Epithelial cell of prostate (primary cell): ENCODE measurements at places on chromosomes 11 and 22.

DNA sequence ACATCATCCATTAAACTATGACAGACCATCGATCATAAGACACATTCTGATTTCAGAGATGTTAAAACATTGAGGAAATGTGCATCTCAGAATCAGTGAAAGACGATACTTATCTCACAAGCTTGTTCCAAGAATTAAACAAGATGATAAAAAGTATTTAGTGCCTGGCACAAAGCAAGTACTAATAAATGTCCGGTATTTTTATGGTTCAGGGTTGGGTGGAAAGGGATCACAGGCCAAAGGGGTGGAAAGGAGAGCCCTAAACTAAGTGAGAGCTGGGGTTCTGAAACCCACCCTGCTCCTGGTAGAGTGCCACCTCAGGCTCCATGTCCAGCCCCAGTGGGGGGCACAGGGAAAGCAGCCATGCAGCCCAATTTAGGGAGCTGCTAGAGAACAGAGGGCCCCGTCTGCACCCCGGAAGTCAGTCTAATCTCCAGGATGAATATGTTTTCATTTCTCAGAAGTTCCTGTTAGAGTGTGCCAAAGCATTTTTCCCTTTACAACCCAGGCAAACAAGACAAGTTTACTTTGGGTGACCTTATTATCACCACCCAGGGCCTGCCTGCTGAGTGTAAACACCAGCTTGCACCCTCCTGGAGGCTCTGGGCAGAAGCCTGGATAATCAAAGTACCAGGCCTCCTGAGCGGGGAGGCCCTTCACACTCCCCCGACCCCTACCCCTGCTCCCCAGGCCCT is 3.8 kb upstream of the CREB3L1 start:
- no peak for DNase-seq

- no peak for DNase-seq
Measured at GRCh38 chr11:33895752-33896137, 3.9 kb upstream of the LMO2 start.

DNA sequence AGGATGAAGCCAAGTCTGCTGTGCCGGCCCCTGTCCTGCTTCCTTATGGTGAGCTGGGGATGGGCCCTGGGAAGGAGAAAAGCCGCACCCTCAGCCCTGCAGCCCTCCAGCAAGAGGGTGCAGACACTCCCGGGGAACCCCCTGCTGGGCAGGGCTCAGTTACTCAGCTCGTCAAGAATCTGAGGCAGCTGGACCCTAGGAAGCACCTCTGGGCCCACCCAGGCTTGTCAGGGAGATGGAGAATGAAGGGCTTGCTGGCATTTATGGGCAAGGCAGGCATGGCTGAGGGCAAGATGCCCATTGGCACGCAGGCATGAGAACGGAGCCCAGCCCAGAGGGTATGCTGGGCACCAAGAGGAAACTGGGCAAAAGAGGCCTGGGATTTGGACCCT is 12.9 kb downstream of the RELT start:
- no peak for DNase-seq

GRCh38 chr22:48666620-48667019 is 1161.1 kb downstream of the BRD1 start:
- DNase-seq = no peak

GRCh38 chr11:8838248-8838647 is 72.7 kb upstream of the AKIP1 start:
- DNase-seq = no peak

DNA sequence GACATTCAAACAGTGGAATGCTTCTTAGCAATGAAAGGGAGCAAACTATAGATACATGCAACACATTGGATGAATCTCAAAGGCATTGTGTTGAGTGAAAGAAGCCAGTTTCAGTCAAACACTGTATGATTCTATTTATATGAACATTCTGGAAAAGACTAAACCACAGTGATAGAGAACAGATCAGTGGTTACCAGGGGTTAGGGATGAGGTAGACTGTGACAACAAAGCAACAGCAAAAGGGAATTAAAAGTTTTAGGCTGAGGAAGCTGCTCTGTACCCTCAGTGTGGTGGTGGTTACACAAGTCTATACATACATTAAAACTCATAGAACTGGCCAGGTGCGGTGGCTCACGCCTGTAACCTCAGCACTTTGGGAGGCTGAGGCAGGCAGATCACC is 23.0 kb downstream of the FDX1 start:
- no peak for DNase-seq

GRCh38 chr11:60280412-60280811 is at the start of gene MS4A4A:
Gene MS4A4A, plus strand, starts transcription at chr11:60280666. Its CDS starts 10 bp downstream, at chr11:60280676.
- DNase-seq = no peak

- DNase-seq = no peak
Measured at GRCh38 chr11:115916608-115917007, 412.4 kb upstream of the CADM1 start.

GRCh38 chr11:118342503-118343161 is at the start of gene CD3D:
Gene CD3D, minus strand, starts transcription at chr11:118342705. Its CDS starts 98 bp downstream, at chr11:118342607.
- DNase-seq = no peak

GRCh38 chr11:19524171-19524671 is 188.4 kb upstream of the NAV2 start:
- DNase-seq = no peak

DNA sequence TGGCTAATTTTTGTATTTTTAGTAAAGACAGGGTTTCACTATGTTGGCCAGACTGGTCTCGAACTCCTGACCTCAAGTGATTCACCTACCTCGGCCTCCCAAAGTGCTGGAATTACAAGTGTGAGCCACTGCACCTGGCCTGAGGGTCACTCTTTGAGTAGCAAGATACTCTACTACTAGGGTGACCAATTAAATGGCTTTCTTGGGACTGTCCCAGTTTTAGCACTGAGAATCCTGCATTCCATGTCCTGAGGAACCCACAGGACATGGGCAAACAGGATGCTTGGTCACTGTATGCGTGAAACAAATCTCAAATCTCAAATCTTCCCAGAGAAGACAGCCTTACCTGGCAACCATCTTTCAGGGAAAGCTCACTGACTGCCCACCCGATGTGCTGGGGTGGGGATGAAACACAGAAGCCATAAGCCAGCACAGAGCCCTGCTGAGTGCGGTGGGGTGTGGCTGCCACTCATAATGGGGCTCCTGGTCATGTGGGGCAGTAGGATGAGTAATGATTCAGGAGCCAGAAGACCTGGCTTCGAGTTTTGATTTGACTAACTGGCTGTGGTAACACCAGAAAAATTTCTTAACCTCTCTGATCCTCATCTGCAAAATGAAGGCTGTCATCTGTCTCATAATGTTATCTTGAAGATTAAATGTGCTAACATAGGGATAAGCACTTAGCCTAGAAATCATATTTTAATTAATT is 11.5 kb downstream of the CLMP start:
- DNase-seq = no peak

GRCh38 chr11:86247608-86248007 is 3.1 kb downstream of the EED start:
- no peak for DNase-seq

DNA sequence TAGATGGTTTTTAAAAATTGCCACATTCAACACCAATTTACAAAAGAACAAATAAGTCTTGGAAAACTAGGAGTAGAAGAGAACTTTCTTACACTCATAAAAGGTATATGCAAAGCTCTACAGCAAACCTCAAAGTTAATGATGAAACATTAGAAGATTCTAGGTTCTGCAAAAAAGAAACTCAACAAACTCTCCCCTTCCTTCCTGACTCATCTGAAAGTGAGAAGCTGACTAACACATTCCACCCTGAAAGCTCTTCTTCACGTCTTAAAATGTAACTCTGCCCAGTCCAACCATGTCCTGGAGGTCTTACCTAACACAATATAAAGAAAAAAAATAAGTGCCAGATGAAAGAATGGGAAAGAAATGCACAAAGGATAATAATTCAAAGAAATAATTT is 218.9 kb upstream of the ISX start:
- DNase-seq = no peak

DNA sequence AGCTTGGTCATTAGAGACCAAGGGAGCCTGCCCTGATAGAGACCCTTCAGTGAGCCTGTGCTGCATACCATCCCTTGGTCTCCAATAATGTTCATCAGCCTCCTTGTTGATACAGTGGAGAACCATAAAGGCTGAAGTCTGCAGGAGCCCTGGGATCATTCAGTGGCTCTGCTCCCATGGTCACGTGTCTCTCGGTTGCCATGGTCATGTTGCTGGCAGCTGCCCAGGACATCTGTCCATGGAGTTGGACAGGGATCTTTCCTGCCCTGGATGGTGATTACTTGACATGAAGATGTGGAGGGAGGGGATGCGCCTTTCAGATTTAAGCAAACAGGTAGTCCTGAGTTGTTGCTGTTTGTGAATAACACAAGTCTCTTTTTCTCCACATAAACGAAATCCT is 38.2 kb downstream of the CYB5R2 start:
- no peak for DNase-seq

DNA sequence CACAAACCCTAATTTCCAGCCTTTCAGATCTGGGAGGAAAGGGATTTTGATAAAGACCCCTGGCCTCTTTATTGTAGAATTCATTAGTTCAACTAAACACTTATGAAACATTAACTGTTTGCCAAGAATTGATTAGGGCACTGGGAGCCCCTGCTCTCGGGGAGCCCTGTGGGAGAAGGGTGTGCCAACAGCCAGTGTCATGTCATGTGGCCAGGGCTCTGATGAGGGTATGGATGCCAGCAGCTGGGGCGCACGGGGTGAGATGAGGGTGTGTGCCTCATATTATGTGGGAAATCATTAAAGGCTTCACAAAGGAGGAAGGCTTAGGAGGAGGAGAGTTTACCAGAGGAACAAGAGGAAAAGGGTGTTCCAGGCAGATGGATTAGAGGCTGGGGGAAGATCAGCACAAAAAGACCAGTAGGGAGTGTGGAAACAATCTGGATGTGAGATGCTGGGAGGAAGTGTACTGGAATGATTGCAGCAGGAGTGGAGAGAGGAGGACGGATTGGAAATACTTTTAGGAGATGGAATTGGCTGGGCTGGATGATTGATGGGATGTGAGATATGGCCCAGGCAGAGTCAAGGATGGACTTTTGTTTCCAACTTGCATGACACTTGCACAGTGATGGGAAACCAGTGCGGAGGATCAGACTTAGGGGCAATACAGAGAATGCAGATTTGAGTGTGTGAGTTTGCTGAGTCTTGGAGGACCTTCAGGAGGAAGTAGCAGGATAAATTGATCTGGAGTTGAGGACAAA is 137.8 kb downstream of the CSNK2A3 start:
- DNase-seq = no peak

- no peak for DNase-seq
Measured at GRCh38 chr11:113896156-113896879, 8.3 kb upstream of the HTR3B start.

DNA sequence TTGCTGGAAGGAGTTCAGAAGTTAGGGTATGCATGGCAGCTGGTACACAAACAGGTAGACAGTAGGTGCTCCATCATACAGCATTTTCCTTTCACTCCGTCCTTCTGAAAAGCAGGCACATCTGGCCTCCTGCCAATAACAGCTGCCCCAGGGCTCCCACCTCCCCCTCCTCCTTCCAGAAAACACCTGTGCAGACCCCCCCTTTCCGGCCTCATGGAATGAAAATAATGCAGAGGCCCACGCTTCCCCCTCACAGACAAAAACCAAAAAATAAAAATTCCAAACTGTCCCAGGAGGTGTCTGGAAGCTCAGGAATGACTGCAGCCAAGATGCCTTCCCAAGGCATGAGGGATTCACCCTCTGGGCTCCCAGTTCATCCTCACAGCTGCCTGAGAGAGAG is 185.5 kb downstream of the MN1 start:
- DNase-seq = no peak

GRCh38 chr11:2687223-2687530 is 12.6 kb downstream of the KCNQ1OT1 start:
- DNase-seq = no peak

GRCh38 chr11:118650366-118650765 is 29.1 kb downstream of the TREH start:
- DNase-seq = no peak

DNA sequence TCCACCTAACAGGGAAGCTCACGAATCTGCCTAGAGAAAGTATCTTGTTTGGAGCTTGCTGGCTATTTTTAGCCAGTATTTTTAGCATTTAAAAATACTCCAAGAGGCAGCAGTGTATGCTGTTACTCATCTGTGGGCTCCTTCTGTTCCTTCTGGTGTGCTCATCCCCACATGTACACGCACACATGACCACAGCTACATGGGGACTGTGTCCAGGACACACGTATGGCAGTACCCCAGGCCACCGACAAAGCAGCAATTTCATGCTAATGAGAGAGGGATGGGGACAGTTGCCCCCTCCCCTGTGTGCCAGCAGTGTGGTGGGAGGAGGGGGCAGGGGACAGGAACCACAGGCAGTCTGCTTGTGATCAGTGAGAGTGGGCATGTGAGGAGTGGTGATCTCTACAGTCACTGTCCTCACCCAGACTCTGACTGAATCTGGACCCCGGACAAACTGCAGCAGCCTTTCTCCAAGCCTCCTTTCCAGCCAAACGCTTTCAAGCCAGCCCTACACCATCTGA is 16.4 kb downstream of the USP2 start:
- no peak for DNase-seq

DNA sequence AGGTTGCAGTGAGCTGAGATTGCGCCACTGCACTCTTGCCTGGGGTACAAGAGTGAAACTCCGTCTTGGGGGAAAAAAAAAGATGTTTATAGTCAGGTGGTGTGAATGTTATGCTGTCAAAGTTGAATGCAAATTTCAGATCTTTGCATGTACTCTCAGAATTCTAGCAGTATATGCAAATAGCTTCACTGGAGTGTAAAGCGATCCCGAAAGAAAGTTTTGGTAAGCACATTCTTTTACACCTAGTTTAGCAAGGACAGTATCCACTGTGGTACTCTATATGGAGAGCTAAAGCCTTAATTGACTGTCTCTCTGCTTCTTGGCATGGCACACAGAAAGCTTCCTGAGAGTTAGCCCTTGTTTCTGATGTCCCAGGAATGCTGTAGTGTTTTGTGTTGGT is 4.0 kb downstream of the JAM3 start:
- no peak for DNase-seq

GRCh38 chr11:133679896-133680295 is 147.6 kb upstream of the OPCML start:
- no peak for DNase-seq

- DNase-seq = no peak
Measured at GRCh38 chr22:48267681-48268080, 1505.2 kb downstream of the TBC1D22A start.

DNA sequence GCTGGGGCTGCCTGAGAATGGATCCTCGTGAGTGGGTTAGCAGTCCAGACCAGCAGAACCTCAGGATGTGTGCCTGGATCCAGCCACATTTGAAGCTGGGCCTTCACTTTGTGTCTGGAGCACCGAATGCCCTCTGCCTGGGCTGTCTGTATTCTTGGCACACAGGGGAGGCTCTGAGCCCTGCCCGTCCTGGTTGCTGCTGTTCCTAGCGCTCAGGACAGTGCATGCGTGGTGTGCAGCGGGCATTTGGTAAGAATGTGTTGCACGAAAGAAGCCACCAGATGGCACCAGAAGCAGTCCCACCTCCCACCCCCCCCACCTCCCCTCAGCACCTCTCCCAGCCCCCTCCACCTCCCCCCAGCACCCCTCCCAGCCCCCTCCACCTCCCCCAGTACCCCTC is 4.1 kb upstream of the MAPK11 start:
- no peak for DNase-seq

DNA sequence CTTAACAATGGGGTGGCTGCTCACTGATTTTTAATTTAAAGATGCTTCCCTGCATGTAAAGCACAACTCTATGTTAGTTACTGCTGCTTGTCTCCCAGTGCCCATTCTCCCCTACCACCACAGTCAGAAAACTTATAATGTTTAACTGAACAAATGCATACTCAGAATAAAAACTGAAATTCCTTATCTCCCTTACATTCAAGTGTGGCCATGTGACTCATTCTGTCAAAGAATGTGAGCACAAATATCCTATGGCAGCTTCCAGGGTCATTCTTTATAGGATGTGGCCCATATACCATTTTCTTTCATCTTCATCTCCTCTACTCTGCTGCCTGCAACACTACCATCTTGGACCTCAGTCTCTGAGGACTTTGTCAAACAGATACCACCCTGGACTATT is 374.8 kb downstream of the DYNC2H1 start:
- no peak for DNase-seq
